HFF-Myc (cell line): ENCODE measurements at places on chromosomes 5 and 9.

GRCh38 chr9:98520221-98520960 is 188.3 kb downstream of the GABBR2 start:
- no peak for DNase-seq

DNA sequence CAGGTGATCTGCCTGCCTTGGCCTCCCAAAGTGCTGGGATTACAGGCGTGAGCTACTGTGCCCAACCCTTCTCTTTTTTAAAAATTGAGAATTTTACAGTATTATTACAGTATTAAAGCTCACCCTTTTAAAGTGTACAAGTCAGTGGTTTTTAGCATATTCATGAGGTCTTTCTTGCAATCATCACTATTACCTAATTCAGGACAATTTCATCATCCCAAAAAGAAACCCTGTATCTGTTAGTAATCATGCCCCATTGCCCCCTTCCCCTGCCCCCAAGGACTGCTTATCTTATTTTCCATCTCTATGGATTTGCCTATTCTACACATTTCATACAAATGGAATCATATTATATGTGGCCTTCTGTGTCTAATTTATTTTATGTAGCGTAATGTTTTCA is 22.6 kb upstream of the MEGF9 start:
- no peak for DNase-seq

DNA sequence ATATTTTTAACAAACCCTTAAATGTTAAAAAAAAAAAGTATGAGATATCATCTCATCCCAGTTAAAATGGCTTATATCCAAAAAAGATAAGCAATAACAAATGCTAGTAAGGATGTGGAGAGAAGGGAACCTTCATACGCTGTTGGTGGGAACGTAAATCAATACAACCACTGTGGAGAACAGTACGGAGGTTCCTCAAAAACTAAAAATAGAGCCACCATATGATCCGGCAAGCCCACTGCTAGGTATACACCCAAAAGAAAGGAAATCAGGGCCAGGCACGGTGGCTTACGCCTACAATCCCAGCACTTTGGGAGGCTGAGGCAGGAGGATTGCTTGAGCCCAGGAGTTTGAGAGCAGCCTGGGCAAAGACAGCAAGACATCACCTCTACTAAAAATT is 3.0 kb downstream of the MTMR12 start:
- DNase-seq = no peak

DNA sequence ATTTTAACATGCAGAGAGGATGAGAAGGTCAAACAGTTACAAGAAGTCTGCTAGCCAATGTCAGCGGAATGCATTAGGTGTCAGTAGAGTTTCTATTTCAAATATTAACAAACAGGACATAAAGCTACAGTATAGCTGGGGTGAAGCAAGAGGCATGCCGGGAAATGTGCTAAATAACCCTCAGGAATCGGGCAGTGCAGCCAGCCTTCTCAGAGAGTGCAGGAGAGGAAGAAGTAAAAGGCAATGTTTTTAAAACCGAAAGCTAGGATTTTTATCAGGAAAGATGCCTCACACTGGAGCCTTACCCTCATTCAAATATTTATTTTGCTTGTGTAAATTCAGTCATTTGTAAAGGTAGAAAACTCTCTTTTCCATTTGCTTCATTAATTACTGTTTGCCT is 59.1 kb upstream of the SH3GL2 start:
- no peak for DNase-seq

DNA sequence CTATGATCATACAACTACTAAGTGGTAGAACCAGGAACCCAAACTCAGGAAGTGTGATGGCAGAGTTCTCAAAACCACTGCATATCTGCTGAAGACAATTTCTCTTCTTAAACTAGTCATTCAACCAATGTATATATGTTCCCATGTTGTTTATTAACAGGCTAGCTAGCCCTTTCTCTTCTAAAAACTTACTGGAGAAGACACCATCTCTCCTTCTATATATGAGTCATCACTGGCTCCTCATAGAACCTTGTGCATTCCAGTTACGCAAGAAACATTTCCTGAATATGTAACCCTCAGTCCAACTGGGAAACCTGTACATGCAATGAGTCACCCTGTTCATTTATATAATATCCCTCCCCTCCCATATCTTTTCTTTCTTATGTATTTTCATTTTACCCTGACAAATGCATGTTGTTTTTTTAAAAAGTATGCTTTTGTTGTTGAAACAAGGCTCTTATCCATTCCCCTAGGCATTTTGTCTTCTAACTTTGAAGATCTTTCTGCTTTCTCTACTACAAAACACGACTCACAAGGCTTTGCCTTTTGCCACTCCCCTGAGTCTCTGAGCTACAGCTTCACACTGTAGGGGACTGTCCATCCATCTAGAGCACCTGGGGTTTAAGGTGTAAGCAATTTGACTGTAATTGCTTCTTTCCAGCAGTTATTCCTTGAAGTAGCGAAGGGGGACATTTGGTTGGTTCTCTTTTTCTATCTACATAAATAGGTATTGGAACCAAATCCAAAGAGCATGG is 119.5 kb downstream of the ANXA1 start:
- DNase-seq = peak; percentile 35

DNA sequence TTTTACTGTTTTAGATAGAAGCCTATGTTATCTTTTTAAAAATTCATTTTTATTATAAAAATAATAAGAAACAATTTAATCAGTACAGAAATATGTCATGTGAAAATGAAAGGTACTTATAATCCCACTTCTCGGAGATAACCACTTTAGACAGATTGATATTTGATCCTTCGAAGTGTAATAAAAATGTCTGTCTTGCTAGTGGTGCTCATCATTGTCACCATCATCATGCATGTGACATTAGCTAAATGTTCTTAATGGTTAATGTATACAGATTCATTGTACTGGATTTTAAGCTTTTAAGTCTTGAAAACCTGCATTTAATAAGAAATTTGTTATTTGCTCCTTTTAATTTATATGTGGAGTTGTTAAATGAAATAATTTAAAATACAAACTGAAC is 30.1 kb upstream of the FAM120AOS start:
- no peak for DNase-seq

DNA sequence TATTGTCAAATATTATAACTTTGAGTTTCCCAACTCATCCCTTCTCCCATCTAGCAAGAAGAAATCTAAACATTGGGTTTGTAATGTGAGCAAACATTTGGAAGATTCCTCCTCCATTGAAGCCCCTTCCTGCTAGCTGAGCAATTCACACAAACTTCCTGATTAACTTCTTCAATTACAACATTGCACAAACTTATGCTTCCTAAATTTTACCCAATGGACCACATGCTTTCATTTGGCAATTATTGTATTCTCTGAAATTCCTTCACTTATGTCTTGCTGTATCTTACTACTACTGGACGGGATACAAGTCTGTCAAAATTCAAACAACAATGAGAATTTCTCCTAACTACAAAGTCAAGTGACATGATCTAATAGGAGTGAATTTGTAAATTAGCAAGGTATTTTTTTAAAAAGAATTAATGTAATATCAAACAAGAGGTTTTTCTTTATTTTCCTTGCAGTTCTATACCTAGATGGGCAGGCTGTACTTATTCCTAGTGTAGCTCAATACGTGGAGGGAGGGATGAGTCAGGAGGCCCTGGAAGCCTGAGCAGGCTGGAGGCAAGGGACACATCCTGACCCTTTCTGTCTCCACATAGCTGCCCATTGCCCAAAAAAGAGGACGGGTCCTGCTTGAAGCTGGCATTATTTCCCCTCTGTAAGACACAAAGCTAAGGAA is 11.8 kb upstream of the IFNW1 start:
- DNase-seq = no peak

DNA sequence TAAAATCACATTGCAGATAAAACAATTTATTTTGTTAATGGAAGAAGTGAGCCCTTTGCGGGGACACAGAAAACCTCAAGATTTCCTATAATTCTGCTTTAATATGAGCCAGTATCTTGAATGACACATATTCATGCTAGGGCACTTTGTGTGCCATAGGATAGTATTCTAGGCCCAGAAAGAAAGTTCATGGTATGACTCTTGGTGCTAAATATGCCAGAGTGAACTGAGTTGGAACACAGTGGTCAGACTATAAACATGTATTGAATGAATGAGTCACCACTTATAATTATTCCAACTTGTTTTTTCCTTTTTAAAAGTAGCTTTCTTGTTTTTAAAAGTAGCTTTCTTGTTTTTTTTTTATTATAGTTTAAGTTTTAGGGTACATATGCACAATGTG is 46.0 kb downstream of the ADAMTS19 start:
- peak; percentile 1 for DNase-seq

DNA sequence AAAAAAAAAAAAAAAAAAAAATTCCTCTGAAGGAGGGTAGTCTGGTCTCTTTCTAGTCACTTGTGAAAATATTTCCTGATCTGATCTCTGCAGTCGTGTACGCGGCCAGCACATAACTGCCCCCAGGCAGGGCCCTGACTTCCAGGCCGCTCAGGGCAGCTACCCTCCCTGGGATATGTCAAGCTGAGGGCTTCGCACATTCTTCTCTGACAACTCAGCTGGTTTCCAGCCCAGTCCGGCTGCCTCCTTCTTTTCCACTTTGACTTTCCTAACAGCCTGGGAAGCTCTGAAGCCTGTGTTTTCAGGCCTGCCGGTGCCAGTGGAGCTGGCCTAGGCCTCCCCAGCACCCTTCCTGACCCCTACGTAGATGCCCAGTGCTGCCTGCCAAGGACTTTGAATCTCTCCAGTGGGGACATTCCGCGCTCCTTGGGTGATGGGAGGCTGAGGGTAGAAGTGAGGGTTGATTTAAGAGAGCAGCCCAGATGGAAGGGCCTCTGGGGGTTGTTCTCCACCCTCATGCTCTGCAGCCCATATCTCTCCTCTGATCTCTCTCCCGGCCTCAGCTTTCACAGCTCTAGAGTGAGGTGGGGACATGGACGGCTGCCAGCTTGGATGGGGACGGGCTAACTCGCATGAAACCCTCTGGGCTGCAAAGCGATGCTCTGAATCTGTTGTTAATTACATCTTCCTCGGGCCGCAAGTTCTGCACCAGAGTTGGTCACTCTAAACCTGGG is 20.7 kb downstream of the COL5A1 start:
- peak; percentile 93 for DNase-seq

- DNase-seq = no peak
These were observed 300.0 kb upstream of the TAS2R1 start for GRCh38 chr5:9930156-9930555.

DNA sequence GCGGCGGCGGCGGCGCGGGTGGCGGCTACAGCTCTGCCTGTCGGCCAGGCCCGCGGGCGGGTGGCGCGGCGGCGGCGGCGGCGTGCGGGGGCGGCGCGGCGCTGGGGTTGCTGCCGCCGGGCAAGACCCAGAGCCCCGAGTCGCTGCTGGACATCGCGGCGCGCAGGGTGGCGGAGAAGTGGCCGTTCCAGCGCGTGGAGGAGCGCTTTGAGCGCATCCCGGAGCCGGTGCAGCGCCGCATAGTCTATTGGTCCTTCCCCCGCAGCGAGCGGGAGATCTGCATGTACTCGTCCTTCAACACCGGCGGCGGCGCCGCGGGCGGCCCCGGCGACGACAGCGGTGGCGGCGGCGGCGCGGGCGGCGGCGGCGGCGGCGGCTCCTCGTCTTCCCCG is 296 bp downstream of the ZSWIM6 start:
- no peak for DNase-seq

- peak; percentile 96 for DNase-seq
These were observed 260.3 kb upstream of the KLF4 start for GRCh38 chr9:107749787-107750444.

DNA sequence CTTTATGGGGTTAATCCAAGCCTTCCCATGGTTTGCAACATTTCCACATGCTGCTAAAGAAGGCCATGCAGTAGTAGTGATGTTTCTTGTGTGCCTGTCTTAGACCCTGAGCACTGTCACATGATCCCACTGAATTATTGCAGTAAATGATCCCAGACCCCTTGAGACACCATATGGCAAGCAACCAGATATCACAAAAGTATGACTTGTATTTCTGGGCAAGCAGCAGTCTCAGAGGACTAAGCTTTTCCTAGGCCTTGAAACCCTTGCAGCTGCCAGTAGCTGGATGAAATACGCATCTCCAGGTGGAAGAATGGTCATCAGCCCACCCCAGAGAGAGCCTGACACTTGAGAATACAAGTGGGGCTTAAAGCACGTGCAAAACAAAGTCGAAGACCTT is 41.8 kb downstream of the CDO1 start:
- no peak for DNase-seq

DNA sequence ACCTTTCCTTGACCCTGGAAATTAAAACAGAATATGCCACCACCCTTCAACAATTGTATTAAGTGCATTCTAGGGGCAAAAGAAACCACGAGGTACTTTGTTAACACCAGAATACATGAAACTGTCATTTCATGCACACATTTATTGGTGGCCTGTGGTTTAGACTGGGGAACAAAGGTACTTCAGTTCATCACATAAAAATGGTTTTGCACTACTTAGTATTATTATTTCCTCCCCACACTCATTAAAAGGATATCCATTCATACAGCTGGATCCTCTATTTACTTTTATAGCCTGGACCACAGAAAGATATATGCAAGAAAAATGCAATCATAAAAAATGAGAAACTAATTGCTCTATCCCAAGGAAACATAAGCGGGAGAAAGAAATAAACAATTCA is 230.9 kb downstream of the EFNA5 start:
- DNase-seq = no peak

- DNase-seq = peak; percentile 74
These were observed 92.8 kb upstream of the CCDC112 start for GRCh38 chr5:115389034-115389798.

DNA sequence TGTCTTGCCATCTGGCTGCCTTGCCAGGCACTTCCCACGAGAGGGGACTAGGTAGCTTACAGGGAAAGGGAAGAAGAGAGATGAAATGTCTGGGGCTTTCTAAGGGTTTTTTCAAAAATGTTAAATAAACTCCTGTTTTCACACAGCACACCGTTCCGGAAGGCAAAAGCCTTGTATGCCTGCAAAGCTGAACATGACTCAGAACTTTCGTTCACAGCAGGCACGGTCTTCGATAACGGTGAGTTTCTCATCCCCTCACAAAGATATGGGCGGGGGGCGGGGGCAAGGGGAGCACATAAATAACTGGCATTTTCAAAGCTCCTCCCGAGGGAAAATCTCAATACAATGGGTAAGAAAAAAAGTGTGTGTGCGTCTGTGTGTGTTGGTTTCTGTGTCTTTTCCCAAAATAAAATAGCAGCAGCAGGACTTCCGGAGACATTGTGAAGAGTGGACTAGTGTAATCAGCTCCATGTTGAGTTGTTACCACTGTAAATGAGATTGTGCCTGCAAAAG is 189.6 kb downstream of the NR3C1 start:
- DNase-seq = no peak

GRCh38 chr5:141483902-141484301 is 928 bp upstream of the PCDHGC4 start:
- DNase-seq = no peak

DNA sequence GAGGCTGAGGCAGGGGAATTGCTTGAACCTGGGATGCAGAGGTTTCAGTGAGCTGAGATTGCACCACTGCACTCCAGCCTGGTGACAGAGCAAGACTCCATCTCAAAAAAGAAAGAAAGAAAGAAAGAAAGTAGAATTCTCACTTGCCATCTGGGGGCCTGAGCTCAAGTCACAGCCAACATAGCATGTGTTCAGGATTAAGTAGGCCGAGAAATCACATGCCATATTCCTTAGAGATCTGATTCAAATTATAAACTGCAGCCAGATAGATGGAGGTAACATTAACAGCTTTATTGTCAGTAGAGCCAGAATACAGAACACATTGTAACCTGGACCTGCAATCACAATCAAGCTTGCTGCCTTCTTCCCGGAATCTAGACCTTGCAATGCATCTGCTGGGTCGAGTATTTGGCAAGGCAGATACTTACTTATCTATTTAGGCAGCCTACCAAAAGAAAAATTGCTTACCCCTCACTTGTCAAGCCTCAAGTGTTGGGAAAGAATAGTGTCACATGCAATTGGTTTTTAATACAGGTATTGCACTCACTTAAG is 173.7 kb downstream of the CPLANE1 start:
- no peak for DNase-seq
